ENCODE measurements at places on chromosomes 4 and X. TPM values are rescaled to one million over a fixed set of nuclear protein-coding genes. Genes with fewer than 3 reads are reported as not detected.

CYTL1 gene
- not detected for total RNA-seq

MAP7D2 gene
- 0.19 TPM for total RNA-seq

DNA sequence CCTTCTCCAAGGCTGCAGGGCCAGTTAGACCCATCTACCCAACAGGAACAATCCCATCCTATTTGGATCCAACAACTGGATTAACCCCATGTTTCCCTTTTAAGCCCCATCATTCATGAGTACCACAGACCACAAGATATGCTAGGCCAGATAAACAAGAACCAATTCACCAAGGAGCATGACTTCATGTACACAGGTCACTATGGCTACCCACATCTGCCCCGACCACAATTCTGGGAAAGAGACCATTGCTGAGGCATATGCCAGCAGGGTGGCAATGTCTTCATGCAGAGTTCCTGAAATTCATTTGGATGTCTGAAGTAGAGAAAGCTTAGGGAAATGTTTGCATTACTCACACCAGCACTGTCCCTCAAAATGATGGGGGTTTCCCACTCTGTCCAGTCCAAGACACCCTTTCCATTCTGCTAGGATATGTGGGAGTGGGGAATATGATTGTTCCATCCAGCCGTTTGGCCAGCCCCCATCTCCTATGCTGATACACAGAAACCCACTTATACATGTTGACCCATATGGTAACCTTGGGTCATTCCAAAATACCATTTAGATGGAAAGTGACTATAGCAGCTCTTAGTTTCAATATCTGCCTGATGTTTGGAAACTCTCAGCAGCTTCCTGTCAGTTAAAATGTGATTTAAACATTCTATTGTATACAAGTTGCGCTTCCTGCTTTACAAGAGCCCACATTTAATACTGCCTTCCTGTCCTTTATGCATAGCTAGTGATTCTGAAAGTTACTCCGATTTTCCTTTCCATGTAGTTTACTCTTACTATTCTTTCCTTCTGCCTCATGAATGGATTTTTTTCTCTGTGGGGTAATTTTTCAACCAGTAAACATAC is 129.0 kb downstream of the AMMECR1 start:
- no peak for DNase-seq

GAGE2A gene
- total RNA-seq = not detected

GRCh38 chr4:138236037-138236436 is 6.1 kb downstream of the SLC7A11 start:
- peak; percentile 16 for DNase-seq

DNA sequence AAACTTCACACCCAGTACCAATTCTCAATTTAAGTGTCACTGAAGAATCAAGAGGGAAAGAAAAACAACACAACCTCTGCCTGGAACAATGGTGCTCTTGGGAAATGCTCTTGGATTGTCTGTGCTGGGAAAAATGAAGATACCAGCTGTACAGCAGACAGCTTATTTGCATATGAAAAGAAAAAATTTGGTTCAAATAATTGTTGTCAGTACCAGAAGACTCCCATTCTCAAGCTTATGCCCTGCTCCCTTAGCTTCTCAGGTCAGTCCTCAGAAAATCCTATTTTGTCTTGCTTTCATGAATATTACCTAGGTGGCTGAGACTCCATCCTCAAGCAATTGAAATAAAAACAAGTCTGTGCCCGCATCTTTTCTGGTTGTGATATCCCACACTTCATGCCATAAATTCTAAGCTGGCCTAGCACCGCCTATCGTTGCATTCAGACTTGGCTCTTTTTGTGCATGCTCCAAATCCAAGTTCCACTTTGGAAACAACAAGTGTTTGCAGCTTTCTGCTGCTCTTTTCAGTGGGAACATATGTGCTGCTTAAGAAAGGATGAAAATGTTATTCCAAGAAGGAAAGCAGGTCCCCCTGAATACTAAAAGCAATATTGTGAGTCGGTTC is 431.6 kb downstream of the INPP4B start:
- DNase-seq = no peak

GRCh38 chrX:9701790-9702189 is 63.9 kb downstream of the GPR143 start:
- DNase-seq = no peak

GRCh38 chrX:130443875-130444274 is 42.1 kb downstream of the RBMX2 start:
- no peak for DNase-seq

RHOXF2 gene
- not detected for total RNA-seq

- DNase-seq = no peak
Measured at GRCh38 chr4:98521486-98521885, 136.9 kb downstream of the TSPAN5 start.

DNA sequence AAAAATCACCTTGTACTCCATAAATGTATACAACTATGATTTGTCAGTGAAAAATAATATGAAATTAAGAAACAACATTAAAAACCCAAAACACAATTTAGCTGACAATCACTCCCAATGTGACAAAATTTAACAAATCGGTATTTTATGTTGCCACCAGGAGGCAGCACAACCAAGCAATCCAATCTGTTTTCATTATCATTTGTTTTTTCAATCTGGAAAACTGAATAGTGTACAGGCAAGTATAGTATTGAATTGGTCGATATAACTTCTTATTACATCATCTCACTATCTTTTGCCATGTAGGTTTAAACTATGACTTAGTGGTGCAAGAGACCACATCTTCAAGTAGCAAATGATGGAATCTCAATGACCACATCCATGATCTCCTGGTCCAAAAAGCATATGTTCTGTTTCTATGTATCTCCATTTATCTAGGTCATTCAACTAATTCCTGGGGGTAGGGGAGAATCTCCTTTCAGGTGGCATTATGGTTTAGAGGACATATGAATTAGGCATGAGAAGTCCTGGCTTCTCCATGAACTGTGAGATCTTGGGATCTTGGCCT is 112.9 kb upstream of the AGA start:
- peak; percentile 61 for DNase-seq

DNA sequence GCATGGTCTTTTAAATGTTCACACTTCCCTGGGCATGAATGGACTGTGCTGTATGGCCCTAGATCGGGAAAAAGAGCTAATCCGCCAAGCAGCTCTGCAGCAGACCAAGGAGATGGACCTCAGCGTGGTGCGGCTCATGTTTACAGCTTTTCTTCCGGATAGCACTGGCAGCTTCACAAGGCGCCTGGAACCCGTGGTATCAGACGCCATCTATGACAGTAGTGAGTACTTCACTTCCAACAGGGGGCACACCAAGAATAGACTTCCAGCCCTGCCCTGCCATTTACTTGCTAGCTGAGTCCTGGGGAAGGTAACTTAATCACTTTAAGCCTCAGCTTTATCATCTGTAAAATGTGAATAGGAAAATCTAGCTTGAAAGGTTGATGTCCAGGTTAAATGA is 77.7 kb downstream of the NFKB1 start:
- no peak for DNase-seq

DNA sequence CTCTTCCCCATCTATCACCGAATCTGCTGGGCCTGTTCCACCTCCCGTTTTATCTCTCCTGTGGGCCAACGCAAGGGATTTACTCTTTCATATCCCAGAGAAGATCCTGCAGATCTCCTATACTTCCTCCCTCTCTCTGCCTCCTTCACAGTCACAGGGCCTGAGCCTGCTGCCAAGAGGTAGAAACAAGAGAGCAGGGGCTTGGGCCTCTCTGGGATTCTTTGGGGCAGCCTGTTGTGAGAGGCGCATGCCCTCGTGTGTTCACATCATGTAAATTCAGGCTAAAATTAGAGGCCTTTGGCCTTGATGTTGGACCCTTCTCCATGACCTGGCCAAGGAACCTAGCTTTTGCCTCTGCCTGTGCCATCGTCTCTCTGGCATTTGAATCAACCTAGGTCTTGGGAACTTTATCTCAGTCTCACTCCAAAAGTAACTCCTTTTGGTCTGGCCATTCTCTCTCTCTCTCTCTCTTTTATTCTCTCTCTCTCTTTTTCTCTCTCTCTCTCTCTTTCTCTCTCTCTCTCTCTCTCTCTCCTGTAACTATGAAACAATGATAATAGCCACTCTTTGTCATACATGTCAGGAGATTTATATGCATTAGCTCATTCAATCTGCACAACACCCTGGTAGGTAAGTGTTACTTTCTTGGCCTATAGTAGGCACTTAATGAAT is 20.0 kb upstream of the EFNB1 start:
- no peak for DNase-seq

DNA sequence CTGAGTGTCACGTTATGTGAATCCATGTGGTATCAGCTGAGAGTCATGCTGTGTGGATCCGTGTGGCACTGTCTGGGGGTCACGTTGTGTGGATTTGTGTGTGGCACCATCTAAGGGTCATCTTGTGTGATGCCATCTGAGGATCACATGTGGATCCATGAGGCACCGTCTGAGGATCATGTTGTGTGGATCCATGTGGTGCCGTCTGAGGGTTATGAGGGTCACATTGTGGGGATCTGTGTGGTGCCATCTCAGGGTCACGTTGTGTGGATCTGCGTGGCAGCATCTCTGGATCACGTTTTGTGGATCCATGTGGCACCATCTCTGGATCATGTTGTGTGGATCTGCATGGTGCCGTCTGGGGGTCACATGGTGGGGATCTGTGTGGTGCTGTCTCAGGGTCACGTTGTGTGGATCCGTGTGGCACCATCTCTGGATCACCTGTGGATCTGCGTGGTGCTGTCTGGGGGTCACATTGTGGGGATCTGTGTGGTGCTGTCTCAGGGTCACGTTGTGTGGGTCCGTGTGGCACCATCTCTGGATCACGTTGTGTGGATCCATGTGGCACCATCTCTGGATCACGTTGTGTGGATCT is 6.9 kb downstream of the PDE6B start:
- no peak for DNase-seq

DNA sequence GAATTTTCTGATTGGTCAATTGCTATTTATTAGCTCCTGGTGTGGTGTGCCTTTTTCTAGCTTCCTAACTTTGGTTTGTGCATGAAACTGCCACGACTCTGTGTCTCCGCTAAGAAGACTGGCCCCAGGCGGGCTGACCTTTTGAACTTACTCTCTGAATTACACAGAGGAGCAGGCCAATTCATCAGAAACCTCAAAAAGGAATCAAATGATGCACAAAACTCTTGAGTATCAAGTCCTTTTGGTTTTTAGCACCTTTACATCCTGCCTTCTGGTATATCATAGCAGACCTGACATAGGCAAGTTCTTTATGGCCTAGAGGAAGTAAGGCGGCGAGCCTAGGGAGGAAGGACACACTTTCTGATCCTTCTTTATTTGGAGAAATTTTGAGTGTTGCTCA is 17.6 kb downstream of the TKTL1 start:
- no peak for DNase-seq
